Hematopoietic multipotent progenitor cell treated with erythropoietin and hydrocortisone succinate and interleukin-3 and kit ligand, for 15 days (in vitro differentiated cells): ENCODE measurements at places on chromosomes 6 and 20.

GRCh38 chr6:50585441-50586330, 127.6 kb upstream of the TFAP2D start:
- DNase-seq = no peak

DNA sequence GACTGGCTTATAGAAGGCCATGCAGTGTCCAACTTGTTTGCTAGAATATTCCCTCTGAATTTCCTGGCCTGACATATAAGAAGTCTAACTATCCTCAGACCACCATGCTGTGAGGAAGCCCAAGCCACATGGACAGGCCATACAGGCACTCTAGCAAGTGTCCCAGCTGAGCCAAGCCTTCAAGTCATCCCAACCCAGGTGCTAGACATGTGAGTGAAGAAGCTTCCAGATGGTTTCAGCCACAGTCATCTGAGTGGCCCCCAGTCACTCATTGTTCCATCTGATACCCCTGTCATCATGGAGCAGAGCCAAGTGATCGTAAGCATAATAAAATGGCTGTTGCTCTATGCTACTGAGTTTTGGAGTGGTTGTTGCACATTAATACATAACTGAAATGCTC, 46.0 kb upstream of the INSM1 start:
- DNase-seq = no peak

DNA sequence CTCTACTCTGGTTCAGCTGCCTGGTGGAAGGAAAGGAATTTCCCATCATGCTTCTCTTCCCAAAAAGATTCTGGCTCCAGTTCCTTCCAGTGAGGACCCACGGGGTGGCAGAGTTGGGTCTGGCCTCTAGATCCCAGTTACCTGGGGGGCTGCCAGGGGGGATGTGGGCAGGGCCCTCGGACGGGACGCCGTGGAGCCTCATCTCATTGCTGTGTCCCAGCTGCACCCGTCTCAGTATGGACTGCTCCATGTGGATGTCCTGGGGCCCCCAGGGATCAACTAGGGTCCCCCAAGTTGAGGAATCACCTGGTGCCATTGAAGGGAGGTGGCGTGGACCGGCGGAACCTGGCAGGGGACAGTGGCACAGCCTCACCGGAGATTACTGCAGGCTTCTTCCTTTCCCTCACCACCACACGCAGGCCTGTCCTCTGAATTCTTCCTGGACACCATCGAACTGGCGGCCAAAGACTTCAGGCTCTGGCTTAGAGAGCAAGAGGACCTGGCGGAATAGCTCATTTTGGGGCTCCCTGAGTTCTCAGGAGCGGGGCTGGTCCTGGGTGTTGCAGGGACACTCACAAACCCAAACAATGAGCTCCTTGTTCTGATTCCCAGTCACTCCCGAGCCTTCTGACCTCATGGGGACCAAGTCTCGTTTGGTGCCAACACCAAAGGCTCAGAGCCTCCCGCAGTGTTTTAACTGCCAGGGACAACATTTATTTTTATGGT, 8.5 kb downstream of the ZBP1 start:
- DNase-seq = no peak

DNA sequence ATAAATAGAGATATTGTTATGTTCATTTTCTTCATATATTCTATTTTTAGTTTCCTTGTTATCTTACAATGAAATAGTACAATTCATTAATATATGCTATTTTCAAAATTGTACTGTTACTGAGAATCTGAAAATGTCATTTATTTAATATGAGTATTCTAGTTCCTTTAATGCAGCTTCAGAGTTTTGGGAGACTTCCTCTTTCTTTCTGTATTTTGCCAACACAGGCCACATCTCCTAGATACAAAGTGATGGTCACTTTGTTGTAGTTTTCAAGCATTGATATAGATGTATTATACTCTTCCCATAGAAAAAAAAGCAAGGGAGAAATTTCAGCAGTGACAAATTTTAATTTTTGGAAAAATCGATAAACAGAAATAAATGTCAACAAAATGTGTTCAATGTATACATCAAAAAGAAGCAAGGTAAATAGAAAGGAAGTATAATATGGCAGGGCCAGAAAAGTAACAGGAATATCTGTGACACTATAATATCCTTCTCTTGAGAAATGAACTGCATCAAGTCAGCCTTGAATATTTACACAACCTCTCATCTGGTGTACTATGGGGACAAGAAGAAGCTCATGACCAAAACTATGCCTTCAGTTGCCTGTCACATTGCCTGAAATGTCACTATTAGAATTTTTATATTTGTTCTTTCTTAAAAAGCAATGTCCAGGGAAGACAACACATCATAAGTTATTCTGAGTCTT, 396.0 kb downstream of the TBC1D32 start:
- no peak for DNase-seq

GRCh38 chr6:108947114-108947854, 99.1 kb downstream of the ARMC2 start:
- DNase-seq = no peak

DNA sequence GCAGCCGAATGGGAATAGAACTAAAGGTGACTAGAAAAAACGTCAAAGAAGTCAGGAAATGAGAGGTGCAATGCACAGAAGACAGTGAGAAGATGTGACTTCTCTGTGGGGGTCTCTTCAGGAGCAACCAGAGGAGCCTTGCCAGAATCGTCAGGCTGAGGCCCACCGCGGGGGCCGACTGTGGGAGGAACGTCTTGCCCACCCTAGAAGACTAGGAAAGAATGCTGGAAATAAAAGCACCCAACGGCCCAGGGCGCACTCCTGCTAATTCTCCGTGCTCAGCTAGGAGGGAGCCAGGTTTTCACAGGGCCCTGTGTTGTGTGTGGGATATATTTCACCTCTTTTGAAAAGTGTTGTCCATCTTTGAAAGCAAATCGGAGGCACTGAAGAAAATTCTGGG, 129.2 kb downstream of the SMOC2 start:
- no peak for DNase-seq

- DNase-seq = no peak
Observed at GRCh38 chr6:25217302-25217701, 61.9 kb upstream of the CARMIL1 start.

- DNase-seq = no peak
Observed at GRCh38 chr6:45590696-45591184, 213.0 kb upstream of the SUPT3H start.

DNA sequence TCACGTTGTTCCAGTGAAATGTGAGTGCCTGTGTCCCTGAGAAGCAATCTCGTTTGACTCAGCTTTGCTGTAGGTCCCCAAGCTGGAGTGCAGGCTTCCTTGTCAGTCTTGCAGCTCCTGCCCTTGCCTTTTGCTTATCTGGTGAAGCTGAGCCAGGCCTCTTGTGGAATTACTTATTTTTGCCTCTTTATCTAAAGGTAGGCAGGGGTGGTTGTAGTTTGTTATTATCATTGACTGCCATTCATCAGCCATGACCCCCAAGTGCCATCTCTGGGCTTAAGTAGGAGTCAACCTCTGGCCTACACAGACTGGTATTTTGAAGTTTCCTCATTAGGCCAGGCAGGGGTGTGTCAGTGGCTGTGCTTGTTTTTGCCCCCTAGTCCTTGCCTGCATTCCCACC, 2.1 kb downstream of the TMEM14B start:
- DNase-seq = peak; percentile 79

DNA sequence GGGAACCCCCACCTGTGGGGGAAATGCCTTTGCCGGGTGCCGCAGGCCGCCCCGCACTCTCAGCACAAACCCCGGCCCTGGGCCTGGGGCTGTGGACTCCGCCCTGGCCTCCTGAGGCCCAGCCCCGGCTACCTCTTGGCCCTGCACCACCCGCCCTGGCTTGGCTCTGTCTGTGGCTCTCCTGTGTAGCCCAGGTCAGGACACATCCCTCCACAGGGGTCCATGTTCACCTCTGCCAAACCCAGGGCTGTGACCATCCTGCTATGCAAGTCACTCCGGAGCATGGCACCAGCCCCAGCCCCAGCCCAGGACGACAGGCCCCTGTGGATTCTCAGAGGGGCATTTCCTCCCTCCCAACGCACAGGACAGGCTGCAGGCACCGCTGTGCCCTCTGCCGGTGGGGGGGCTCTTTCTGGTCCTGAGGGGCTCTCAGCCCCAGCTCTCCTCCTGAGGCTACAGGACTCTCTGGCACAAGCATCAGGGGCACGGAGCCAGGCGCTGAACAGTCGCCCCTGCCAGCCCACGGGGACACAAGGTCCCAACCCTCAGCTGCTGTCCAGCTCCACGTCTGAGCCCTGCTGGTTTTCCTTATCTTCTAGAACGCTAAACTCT, 45.7 kb downstream of the TAF4 start:
- no peak for DNase-seq

- DNase-seq = no peak
Observed at GRCh38 chr20:33883164-33883563, 72.0 kb downstream of the CHMP4B start.

- DNase-seq = no peak
Observed at GRCh38 chr6:28597217-28597835, 71.6 kb downstream of the GPX5 start.

DNA sequence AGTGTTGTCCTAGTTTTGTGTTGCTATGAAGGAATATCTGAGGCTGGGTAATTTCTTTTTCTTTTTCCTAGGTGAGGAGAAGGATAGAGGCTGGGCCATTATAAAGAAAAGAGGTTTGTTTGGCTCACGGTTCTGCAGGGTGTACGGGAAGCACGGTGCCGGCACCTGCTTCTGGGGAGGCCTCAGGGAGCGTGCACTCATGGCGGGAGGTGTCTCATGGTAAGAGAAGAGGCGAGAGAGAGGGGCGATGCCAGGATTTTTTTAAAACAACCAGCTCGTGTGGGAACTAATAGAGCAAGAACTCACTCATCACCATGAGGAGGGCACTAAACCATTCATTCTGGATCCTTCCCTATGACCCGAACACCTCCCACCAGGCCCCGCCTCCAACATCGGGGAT, 14.2 kb upstream of the NPBWR2 start:
- no peak for DNase-seq

- DNase-seq = no peak
Observed at GRCh38 chr6:20334334-20334733, 67.3 kb upstream of the E2F3 start.

DNA sequence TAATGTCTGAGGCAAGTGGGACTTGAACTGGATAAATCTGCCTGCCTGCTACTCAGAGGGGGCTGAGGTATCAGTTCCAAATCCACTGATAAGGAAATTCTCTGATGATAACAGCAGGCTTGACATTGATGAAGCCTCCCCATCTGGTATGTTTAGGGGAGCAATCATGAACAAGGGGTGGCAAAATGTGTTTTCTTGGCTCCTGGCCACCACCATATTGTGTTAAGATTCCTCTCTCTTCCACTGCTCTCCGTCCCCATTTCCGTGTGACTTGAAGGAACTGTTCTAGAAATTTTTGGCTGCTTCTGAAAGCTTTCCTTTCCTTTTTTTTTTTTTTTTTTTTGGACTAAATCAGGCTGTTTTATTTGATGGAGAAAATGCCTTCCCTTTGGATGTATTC, 335.3 kb upstream of the NRSN1 start:
- DNase-seq = no peak

DNA sequence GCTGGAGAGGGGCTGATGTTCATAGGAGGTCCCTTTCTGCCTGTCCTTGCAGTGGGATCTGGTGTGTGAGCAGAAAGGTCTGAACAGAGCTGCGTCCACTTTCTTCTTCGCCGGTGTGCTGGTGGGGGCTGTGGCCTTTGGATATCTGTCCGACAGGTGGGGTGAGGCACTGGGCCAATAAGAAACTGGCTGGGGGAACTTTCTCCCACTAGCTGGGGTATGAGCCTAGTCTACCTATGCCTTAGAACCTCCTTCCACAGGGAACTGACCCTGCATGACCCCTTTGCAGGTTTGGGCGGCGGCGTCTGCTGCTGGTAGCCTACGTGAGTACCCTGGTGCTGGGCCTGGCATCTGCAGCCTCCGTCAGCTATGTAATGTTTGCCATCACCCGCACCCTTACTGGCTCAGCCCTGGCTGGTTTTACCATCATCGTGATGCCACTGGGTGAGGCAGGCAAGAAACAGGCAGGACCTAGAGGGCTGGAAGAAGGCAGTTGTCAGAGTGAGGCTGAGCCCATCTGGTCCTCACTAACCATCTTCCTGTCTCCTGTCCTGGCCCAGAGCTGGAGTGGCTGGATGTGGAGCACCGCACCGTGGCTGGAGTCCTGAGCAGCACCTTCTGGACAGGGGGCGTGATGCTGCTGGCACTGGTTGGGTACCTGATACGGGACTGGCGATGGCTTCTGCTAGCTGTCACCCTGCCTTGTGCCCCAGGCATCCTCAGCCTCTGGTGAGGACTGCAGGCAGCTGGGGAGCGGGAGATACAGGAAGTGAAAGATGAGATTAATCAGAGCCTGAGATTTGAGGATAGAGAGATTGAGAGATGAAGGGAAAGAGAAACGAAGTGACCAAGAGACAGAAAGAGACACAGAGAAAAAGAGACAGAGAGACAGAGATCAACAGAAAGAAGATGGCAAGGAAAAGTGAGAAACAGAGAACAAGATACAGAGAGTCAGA, 1.6 kb downstream of the SLC22A7 start:
- no peak for DNase-seq

- DNase-seq = no peak
Observed at GRCh38 chr6:106927531-106928398, 46.8 kb downstream of the CD24 start.

- no peak for DNase-seq
Observed at GRCh38 chr6:139650941-139651340, 276.5 kb upstream of the CITED2 start.

DNA sequence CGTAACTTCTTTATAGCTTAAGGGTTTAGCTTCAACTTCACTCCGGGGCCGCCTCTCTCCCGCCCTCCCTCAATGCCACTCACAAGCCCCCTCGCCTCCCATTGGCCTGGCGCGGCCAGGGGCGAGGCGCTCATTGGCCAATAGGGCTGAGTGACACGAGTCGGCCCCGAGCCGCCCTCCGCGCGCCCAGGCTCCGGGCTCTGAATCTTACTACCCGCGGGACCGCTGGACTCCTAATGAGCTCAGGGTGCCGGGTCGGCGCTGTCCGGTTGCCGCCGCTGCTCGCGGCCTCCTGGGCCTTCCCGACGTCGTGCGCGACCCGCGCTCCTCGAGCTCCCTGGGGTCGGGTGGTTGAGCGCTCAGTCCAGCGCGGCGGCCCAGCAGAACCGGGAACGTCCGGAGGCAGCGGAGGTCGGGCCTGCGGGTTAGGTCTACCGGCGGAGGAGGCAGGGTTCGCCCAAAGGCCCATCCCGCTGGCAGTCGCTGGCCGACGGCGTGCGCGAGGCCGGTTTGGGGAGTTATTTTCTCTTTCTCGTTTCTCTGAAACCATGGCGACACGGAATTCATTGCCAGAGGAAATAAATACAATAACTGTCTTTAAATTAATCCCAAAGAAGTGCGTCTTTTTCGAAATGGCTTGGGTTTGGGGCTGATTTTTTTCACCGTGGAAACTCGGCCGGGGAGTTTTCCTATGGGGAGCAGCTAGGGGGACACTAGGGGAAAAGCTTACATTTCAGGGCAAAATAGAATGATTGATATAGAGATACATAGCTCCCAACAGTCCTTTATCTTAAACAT, at the start of gene SIM1:
TSS of gene SIM1 (minus strand) at position 19 of the 798 bp plus-strand sequence. CDS start 1,453 bp downstream, outside the sequence.
- DNase-seq = no peak
